ENCODE measurements at places on chromosomes 12 and 14.

DNA sequence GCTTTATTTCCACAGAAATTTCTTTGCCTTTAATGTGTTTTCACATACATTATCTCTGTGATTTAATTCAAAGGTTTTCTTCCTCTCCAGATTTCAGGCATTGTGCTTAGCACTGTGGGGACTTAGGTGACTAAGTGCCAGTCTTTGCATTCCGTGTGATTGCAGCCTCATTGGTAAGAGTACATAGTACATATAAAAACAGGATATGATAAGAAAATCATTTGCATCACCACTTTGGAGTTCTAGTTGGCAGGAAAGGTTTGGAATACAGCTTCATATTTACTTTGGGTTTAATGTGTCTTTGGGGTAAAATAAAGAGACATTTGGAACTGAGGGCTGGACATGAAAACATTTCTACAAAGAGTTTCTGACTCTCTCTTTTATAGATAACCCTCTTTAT, 37.8 kb upstream of the C12orf75 start:
- no peak for DNase-seq

DNA sequence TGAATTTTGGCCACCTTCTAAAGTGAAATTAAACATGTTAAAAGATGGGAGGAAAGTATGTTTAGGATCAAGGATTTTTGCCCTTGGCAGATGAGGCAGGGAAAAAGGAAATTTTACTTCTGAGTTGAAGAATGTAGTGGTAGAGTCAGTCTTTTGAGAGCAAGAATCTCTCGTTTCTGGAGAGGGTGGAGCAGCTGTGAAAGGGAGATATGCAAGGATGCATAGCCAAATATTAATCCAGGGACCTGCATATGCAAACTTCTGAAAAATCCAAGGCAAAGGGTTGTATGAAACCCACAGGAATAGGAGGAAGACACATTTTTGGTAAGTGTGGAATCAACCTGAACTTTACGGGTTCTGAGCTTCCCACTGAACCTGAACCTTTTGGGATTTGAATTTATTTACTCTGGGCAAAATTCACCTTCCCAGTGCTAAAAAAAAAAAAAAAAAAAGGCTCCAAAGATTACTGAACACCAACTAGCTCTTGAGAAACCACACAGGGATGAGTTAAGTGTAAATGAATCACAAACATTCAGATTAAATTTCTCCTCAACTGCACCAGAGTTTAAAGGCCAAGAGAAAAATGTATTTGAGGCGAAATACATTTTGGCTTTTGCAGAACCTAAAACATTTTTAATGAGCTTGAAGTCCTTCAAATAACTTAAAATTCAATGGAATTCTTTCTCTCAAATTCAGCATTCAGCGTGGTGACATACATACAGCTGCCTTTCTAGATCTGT, 187.1 kb upstream of the CDKN3 start:
- no peak for DNase-seq

DNA sequence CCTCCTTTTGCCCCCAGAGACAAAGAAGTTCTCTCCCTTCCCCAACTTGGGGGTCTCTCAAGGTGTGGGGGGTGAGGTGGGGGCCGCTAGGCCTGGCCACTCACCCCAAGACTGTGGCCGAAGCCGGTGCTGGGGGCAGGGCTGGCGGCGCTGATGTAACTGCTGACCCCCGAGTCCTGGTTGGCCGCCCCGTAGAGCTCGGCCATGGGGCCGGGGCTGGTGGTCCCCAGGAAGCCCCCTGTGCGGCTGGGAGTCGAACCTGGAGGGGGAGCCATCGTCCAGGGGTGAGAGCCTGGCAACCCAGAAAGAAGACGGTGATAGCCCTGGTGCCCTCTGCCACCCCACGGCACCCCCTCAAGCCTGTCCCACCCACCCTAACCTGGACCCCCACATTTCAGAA, 18.5 kb upstream of the PLA2G1B start:
- no peak for DNase-seq

DNA sequence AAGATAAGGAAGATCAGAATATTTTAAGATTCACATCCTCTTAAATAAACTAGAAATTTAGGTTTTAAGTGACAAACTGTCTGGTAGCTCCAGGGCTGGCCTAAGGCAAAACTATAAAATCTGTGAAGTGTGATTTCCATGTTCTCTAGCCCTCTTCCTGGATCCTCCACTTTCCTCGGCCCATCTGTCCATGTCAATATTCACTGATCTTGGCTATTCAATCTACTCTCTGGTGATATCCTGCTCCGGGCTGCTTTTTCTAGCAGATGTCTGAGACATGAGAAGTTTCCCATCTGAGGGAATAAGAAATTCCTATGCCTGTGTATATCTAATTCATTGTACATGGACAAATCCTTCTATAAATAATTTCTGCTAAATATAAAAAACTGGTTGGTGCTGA, 500.4 kb downstream of the GALC start:
- DNase-seq, result no peak

DNA sequence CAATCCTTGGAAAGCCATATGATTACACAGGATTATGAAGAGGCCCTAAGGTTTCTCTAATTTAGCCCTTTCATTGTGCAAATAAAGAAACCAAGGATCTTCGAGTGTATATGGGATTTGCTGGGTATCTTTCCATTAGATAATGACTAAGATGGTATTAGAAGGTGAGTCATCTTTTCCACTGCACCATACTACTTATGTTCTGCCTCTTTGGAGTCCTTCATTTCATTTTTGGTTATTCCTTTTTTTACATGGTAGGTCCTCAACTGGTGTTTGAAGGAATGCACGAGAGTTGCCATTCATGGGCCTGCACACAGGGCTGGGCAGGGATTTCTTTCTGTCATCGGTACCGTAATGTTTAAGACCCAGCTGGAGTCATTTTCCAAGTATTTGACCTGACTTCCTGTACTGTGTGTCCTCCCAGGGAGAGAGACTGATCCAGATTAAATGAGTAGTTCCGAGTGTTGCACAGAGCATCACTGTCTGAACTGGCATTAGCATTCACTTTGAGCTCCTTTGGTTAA, 85.7 kb downstream of the BORCS5 start:
- no peak for DNase-seq

DNA sequence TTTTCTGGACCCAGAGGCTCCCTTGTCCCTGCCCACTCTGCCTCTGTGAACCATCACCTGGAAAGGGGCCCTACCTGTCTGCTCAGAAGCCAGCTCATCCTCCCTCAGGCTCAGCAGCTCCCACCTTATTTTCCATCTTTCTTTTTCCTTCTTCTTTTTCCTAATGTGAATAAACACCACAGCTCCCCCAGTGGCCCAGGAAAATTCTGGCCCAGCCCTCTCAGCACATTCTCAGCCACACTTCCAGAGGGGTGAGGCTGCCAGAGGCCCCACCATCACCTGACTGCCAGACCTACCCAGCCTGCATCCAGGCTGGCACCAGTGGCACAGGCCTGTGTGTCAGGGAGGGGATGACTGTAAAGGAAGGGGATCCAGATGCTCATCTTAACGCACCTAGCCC, 23.0 kb downstream of the ZFHX2 start:
- DNase-seq, result no peak

GRCh38 chr14:67725171-67725570, 23.5 kb downstream of the RDH12 start:
- no peak for DNase-seq

GRCh38 chr12:53358836-53359419, 21.0 kb upstream of the SP1 start:
- no peak for DNase-seq

DNA sequence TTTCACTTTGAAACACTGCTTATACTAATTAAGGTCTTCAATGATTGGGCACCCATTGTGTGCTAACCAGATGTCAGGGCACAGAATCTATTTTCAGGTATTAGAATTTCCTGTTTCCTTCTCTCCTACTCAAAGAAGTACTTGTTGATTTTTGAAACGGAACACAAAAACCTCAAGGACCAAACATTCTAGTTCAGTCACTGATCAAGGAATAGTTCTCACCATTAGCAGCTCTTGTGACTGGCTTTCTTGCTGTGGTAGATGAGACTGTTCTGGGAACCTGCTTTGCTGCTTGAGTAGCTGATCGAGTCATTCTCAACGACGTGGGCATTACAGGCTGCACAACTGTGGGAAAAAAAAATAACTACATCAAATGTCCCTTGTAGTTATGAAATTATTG, 11.0 kb downstream of the DLGAP5 start:
- DNase-seq, result no peak

DNA sequence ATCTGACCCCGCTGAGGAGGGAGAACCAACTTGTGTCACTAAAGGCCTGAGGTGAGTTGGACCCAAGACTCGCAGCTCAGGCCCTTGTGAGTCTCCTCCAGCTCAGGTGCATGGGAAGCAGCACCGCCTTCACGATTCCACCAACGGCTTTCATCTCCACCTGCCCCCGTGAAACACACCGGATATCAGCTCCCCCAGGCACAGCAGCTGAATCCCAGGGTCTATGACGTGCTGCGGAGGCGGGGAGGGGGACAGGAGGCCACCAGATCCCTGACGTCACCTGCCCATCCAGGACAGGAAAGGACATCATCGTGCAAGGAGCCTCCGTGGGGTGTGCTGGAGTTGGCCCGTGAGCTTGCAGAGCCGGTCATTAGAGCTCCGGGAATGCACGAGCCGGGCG, 18.5 kb upstream of the SFSWAP start:
- DNase-seq, result no peak

DNA sequence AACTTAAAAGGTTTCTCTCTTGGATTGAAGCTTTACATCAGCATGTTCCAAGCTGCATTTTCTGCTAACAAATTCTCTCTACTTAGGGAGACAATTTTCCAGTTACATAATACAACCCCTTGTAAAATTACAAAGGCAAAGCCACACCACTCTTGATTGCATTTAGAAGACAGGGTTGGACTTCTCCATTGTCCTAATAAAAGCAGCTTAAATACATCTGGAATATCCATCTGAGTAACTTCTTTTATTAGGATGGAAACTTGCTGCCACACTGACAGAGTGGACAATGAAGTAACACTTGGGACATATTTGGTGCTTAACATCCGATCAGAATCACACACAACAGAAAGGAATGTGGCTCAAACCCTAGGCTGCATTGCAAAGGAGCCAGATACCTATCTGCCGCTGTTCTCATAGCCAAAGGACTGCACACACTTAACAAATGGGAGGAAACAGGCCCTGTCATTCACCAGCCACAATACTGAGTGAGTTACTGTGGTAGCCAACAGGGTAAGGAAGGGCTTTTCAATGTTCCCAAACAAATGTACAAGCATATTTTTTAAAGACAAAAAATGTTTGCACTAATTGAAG, 157.2 kb downstream of the PAX9 start:
- no peak for DNase-seq

DNA sequence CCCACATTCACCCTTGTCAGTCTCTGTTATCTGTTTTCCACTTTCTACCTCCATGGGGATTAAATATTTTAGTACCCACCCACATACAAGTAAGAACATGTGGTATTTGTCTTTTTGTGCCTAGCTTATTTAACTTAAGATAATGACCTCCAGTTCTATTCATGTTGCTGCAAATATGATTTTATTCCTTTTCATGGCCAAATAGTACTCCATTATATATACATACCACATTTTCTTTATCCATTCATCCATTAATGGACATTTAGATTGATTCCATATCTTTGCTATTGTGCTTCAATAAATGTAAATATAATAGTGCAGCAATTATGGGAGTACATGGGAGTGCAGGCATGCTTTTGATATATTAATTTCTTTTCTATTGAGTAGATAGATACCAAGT, 185.8 kb downstream of the RPAP3 start:
- no peak for DNase-seq

DNA sequence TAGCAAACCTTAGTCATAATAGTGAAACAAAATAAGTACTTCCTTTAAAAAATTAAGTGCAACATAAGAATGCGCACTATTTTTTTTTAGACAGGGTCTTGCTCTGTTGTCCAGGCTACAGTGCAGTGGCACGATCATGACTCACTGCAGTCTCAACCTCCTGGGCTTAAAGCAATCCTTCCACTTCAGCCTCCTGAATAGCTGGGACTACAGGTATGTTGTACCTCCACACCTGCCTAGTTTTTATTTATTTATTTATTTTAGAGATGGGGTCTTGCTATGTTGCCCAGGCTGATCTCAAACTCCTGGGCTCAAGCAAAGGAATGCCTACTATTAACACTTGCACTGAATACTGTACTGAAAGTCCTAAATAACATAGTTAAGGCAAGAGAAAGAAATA, 93.8 kb downstream of the NUMB start:
- DNase-seq, result no peak

- peak; percentile 9 for DNase-seq
These were observed 105.8 kb downstream of the PAH start for GRCh38 chr12:102811110-102811737.

DNA sequence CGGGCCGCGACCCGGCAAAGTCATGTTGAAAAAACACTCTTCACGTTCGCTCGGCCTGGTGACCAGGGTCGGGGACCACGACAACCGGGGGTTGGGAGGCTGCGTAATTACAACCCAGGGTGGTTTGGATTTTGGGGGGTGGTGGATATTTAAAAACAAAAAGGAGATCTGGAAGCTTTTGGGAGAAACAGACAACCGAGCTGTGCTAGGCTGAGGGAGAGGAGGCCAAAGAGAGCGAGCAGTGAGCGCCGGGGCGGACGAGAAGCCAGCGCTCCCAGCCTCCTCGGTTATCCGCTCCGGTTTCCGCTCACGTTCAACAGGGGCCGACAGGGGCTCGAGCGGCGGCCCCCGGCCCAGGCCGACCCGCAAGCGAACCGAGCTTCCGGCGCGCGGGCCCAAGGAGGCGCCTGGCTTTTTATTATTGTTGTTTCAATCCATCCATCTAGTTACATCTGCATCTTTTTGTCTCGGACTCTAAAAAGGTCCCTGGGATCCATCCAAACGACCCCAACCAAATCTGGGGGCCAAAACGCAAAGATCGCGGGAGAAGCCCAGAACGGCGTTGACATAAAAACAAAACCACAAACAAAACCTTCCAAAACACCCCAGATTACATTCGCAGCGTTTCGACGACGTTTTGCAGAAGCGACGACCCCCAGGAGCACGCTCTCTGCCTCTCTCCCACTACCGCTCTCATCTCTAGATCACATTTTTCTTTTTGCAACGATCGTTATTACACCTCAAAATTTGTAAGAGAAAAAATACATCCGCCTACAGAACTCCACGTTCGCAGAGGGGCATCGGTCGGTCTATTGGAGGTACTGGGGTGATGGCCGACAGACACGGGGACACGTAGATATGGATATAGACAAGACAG, 771 bp downstream of the OTX2 start:
- DNase-seq, result no peak

GRCh38 chr12:92466391-92467305, 236.1 kb upstream of the PLEKHG7 start:
- no peak for DNase-seq

DNA sequence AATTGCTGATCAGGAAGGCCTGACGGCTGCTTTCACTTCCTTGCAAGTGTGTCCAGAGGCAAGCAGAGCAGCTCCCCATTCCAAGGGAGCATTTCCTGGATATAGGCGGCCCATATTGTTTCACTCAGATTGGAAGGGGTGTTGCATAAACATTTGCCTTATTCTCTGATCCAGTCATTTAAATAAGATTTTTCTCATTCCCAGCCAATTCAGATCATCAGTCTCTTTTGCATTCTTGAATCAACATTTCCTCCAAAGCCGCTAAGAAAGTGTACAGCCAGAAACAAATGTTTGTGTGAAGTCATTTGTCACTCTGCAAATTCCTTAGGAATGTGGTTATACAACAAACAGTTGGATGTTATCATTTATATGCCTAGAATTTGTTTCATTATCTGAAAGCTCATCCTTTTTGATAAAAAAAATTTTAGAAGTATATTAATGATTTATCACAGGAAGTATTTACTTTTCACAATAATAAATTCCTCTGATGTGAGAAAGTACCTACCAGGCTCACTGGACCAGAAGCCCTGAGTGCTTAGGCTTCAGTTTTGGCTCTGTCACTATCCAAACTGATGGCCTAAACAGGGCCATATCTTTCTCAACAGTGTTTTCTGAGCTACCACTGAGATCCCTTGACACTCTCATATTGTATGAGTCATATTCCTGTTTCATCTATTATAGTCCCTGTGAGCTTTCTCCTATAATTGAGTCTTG, 379.6 kb downstream of the CCDC91 start:
- no peak for DNase-seq

Data from activated T-cell treated with anti-CD3 and anti-CD28 coated beads, Interleukin-2, amount 50 U/mL, for 72 hours (primary cell).